Caki2 (cell line): ENCODE measurements at places on chromosomes 5 and 9. TPM values are rescaled to one million over a fixed set of nuclear protein-coding genes. Genes with fewer than 3 reads are reported as not detected.

The BTF3 gene
- total RNA-seq, result 219 and 224 TPM in 2 replicates

DNA sequence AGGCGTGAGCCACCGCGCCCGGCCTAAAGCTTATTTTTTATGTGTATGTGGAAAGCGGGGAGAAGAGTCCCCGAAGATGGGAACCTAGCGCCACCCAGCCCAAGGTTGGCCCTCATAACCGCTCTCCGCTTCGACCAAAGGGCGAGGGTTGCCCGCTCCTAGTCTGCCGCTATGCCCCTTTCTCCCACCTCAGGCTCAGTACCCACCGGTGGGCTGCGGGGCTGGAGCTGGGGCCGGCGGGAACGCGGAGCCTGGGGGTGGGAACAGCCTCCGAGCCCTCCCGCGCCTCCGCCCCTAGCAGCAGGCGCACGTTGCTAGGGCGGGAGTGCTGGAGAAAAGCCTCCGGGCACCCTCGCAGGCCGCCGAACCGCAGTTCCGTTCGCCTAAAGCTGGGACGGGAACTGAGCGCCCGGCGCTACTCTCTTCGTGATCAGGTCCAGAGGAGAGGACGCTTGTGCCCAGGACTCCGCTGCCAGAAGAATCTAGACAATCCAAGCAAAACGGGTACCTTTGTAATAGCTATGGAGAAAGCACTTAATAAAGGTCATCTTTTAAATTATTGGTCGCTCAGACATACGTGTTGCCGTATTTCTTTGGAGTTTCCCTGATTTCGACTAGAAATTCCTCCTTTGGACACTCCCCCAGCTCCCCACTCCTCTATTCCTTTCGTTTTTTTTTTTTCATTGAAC lies at the start of gene WDR31:
Gene WDR31, minus strand, starts transcription at position 265 of the 689 bp plus-strand sequence. CDS start 8,253 bp downstream, outside the sequence.
- DNase-seq, result peak; percentile 85

- DNase-seq, result no peak
Observed at GRCh38 chr9:75010570-75010969, 17.5 kb downstream of the CARNMT1 start.

The NCS1 gene
- total RNA-seq, result 45.7 and 69.6 TPM in 2 replicates

The C9orf153 gene
- total RNA-seq, result not detected in 2 replicates

- no peak for DNase-seq
Observed at GRCh38 chr5:154970759-154971158, 29.9 kb downstream of the MRPL22 start.
